ENCODE measurements at places on chromosomes 5 and 9.

DNA sequence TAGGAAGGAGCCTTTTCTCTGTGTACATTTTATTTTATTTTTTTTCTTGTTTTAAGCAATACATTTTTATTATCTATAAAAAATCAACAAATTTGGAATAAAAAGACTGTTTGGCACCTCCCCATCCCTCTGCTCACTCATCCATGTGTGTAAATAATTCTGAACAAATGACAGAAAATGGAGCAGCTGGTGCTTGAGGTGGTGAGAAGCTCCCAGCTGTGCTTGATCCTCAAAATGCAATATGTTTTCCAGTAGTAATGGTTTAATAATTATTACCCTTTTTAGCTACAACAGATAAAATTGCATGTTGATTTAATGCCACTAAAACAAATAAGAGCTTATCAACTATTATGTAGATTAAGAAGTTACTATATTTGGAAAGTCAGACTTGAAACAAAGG, 132.5 kb downstream of the CDH18 start:
- DNase-seq: no peak

- no peak for DNase-seq
These were observed 69.7 kb downstream of the ARHGAP26 start for GRCh38 chr5:142839711-142840346.

- DNase-seq: no peak
These were observed 804.9 kb upstream of the SEMA6A start for GRCh38 chr5:117379521-117379920.

DNA sequence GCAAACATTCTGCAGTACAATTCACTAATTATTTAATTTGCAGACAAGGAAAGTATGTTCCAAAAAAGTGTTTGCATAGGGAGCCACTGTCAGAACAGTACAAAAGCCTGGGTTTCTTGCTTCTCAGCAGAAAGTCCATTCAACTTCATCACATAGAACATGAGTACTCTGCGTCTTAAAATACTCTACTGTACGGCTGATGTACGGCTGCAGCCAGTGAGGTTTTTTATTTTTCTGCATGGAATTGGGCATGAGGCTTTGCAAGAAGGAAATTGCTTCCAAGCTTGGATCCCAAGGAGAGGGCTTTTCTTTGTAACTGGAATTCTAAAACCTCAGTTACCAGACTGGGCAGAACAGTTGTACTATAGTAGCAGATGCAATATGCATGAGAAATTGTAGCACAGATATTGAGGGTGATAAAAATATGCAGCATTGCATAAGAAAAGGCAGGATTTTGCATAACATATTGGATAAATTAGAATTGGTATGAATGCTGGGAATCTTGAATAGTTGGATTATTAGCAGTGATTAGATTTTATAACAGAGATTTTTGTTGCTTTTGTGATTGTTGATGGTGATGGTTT, 178.1 kb upstream of the CDH9 start:
- DNase-seq: no peak

DNA sequence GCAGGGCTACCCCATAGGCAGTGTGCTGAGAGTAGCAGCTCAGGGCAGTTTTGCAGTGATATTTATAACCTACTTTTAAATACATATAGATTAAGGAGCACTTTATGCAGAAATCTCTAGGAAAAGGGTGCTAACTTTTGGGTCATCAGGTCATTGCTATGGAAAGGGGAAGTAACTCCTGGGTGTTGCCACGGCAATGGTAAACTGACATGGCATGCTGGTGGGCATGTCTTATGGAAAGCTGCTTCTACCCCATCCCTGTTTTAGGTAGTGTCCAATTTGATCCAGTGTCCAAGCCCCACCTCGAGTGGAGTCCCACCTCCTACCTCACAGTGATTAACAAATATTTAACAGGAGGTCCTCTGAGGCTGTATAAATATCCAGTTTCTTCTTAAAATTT, 56.8 kb upstream of the XPA start:
- no peak for DNase-seq

DNA sequence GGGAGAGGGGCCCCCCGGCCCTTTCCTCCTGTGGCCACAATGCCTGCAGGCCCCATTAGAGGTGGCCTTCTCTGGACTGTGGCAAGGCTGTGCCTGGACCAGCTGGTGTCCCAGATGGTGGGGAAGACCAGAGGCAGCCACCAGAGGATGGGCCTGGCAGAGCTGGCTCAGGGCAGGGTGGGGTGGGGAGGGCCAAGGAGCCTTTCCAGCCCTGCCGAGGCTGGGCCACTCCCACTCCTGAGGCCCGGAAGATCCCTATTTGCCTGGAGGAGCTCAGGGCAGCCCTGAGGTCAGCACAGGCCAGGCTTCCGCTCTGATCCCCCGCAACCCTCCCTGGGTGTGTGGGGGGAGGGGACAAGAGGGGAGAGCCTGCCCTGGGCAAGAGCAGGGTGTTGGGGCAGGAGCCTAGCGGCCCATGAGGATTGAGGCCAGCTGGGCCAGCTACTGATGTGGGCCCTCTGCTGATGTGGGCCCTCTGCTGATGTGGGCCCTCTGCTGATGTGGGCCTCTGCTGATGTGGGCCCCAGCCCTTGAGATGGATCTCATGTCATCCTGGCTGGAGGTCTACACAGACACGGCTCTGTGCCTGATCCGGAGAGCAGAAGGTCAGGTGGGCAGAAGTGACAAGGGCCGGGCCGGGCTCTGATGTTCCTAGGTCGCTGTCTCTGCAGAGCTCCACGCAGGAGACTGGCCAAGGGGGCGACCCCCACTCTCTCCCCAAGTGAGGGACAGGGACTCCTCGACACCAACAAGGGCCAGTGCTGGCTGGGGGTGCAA, 6.0 kb downstream of the MRPS2 start:
- DNase-seq: no peak

- DNase-seq: no peak
These were observed 4.7 kb downstream of the PLIN2 start for GRCh38 chr9:19122490-19123042.

DNA sequence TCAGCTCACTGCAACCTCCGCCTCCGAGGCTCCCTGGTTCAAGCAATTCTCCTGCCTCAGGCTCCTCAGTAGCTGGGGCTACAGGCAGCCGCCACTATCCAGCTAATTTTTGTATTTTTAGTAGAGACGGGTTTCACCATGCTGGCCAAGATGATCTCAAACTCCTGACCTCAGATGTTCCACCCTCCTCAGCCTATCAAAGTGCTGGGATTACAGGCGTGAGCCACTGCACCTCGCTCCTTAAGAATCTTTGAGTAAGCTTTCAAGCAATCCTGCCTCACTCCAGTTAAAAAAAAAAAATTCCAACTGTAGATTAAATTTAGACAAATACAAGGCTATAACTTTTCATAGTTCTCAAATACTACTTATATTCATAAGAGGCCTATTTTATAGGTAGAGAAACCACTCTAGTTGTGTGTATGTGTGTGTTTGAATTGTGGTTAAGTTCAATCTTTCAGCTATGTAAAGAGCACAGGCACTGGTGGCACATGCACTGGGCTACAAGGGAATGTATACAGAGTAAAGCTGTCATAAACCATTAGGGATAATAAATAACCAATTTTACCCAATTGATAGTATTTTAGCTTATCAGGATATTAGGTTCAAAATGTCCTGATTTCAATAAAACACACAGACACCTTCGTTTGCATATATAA, 50.6 kb upstream of the RAPGEF6 start:
- DNase-seq: no peak

DNA sequence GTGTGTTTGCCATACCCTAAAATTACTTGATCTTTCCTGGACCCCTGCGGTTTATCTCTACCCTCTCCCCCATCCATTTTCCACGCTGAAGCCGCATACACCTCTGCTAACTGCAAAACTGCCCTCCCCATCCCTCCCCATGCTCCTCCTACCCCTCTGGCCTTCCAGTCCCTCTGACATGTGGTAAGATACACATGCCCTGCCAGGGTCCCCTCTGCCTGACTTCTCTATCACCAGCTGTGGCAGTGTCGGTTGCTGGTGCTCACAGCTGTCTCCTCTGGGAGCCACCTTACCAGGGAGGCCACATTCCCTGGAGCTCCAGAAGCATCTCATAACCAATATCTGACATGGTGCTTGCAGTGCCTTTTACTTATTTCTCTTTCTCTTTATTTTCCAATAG, 58.9 kb upstream of the COL15A1 start:
- no peak for DNase-seq

DNA sequence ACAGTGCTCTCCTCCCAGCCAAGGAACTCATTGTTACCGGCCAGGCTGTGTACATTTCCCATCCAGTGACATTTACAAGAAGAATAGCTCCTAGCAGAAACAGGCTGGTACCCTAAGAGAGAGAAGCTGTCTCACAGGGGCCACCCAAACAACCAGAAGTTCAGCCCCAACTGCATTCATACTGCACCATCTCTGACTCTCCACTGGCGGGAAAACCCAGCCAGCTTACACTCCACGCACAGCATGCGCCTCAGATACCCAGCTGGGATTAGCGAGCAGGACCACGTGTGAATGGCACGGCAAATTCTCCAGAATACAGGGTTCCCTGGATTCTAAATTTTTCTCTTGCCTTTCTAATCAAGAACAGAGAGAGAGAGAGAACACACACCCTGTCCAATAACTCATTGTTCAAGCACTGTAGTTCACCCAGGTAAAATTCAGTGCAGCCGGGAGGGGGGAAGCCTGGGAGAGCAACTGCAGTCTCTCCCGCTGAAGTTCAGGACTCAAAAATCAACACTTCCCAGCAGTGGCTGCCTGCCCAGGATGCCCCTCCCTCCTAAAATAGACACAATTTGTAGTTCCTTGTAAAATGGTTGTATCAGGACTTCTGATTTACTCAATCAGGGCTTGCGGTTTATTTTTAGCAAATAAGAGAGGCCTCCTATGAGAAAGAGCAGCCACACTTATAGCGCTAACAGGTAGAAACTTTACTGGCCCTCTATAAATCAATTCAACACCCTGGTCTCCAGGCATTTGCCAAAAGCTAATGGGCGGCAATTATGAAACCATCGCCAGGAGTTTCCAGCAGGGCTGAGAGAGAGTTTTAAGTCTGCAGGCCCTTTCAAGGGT, 2.2 kb downstream of the COL23A1 start:
- DNase-seq: no peak

DNA sequence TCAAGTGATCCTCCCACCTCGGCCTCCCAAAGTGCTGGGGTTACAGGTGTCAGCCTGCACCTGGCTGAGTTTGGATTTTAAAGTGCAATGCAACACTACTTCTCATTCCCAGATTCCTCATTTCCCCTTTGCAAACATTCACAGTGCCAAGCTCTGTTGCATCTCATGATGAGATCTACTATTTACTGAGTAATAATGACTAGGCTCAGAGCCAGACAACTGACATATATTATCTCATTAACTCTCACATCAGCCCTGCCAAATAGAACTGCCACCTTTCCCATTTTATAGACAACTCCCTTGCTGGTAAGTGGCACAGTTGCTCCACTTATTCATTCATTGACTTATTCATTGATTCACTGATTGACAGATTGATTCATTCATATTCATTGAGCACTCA, 7.0 kb downstream of the PDE6A start:
- no peak for DNase-seq

DNA sequence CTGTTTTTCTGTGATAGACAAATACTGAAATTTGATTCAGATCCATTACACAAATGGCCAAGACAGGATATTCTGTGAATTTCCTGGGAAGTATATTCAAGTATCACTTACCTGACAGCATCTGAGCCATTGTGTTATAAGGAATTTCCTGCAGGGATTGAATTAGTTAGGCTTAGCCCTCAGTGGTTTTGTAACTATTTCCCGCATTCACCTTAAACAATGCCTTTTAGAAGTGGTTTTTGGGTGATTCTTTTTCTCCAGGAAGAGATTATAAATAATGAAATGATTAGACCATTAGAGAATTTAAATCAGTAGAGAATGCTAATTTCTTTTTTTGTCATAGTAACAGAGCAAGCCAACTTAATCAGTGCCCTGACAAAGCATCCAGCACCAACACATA, 30.6 kb downstream of the ITGA1 start:
- DNase-seq: no peak

- DNase-seq: no peak
These were observed 359.6 kb upstream of the SMC2 start for GRCh38 chr9:103734471-103734870.

GRCh38 chr5:96752341-96753016, 55.3 kb downstream of the ERAP1 start:
- DNase-seq: no peak

DNA sequence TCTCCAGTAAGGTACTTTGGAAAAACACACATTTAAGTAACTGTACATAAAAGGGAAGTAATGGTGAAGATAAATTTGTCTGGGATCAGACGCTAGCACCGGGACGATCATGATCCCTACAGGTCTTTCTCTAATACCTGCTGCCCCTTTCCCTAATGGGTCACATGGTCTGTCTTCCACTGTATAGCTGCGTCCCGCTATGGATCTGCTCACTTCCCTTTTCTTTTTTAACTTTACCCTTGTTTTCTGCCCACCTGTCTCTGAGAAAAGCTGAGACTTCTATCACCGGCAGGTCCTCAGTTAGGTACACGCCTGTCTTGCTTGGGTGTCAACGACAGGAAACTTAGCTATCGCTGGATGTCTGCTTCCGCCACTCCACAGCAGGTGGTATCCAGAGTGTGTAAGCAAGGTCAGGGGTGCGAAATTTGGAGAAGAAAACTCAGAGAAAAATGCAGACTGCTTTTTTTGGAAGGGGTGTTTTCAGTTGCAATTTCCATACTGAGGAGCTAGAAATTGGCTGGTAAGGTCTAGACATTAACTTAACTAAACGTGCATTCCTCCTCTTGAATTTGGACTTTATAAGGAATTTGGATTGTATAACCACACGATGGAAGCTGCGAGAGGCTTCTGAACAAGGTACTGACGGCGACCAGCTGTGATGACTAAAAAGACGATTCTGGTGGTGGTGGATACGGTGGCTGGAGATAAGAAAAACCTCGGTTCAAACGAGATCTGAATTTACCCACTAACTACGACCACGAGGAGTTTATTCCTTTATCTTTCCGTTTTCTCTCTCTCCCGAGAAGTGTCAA, 1.1 kb upstream of the ICE1 start:
- DNase-seq: no peak

- DNase-seq: no peak
These were observed 24.0 kb upstream of the EBF1 start for GRCh38 chr5:159123700-159124099.

- DNase-seq: no peak
These were observed 865.0 kb upstream of the ACO1 start for GRCh38 chr9:31519424-31519823.

DNA sequence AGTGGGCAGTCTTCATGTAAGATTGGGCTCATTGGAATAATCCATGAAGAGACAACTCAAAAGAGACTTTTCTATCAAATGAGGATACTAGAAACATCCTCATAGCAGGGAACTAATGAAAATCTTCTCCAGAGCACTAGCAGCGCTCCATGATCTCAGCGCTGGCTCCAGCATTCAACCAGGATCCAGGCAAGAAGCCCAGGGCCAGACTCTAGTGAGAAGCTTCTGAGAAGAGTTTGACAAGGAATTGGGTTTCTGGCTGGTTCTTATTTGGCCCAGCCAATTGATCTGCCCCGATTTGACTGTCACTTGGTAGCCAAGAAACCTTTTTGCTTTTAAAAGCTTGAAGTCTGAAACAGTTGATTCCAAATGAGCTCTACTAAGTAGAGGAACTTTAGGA, 60.1 kb downstream of the AOPEP start:
- no peak for DNase-seq

DNA sequence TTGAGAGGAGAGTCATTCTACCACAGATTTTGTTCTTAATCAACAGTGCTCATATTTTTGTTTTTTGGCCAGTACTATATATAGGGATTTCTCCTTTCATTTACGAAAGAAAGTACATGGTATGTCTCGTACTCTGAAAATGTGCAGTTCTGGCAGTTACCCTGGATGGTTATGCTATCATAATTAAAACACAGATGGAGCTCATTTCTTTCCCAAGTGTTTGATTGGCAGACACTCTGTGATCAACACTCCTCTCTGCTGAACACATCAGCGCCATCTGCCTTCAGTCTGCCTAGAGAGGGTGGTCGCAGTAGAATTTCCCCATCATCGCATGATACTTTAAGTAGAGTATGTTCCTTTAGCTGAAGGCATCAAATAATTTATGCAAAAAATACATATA, 64.5 kb downstream of the PAM start:
- no peak for DNase-seq
